ENCODE measurements at places on chromosomes 2 and 18.

- peak; percentile 97 for DNase-seq
Observed at GRCh38 chr2:216498379-216499352, at the start of gene RPL37A. RPL37A (plus strand) TSS chr2:216498844; CDS start chr2:216498875, 31 bp downstream.

GRCh38 chr2:53087874-53088461 is 679.6 kb upstream of the CHAC2 start:
- no peak for DNase-seq

DNA sequence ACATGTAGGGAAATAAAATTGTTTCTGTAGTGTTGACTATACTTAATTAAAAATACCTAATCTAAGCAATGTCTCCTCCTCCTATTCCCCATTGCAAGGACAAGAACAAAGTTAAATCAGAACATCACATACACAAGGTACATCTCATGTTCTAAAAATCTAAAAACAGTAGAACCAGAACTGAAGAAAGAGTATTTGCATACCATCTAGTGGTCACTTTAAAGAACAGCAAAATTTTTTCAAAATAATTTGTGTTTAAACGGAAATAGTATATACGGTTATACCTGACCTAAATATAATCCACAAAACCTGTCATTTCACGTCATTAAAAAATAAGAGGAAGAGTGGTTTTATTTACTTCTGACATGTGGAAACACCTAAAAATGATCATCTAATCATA is 294.3 kb upstream of the KCNH7 start:
- DNase-seq, result peak; percentile 3

GRCh38 chr2:189370719-189371118 is 70.6 kb upstream of the WDR75 start:
- DNase-seq, result peak; percentile 92

DNA sequence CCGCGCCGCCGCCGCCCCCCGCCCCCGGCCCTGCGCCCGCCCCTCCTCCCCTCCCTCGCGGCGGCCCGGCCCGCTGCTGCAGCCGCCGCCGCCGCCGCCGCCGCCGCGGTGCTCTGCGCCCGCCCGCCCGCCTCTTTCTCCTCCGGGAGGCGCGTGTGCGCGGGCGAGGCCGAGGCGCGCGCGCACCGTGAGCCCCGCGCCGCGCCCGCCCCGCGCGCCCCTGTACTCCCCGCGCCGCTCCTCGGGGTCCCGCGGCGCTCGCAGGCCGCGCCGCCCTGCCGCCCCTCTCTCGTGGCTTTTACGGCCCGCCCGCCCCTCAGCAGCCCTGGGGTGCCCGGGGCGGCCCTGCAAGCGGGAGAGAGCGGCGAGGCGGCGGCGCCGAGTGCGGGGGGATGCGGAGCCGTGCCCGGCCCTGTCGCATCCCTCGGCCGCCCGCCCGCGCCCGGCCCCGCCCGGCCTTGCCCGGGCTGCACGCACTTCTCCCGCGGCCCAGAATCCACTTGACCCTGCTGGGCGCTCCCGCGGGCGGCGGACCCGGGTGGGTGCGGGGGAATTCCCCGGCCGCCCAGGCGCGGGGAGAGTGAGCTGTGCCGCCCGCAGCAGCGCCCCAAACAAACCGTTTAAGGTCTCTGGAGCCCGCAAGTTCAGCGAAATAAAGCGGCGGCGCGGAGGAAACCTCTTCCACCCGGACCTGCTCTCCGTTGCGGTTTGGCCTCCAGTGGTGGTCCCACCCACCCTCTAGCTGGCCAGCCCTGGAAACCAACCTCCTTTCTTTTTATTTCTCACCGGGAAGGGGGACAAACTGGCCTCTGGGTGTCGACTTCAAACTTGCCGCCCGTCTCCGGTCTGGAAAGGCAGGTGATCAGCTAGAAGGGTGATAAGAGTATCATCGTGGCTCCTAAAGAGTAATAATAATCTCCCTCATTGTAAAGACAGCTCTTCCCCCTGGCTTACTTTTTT is 37.4 kb downstream of the AFF3 start:
- peak; percentile 55 for DNase-seq

GRCh38 chr2:197975931-197976519 is 171.6 kb downstream of the PLCL1 start:
- DNase-seq, result peak; percentile 16

DNA sequence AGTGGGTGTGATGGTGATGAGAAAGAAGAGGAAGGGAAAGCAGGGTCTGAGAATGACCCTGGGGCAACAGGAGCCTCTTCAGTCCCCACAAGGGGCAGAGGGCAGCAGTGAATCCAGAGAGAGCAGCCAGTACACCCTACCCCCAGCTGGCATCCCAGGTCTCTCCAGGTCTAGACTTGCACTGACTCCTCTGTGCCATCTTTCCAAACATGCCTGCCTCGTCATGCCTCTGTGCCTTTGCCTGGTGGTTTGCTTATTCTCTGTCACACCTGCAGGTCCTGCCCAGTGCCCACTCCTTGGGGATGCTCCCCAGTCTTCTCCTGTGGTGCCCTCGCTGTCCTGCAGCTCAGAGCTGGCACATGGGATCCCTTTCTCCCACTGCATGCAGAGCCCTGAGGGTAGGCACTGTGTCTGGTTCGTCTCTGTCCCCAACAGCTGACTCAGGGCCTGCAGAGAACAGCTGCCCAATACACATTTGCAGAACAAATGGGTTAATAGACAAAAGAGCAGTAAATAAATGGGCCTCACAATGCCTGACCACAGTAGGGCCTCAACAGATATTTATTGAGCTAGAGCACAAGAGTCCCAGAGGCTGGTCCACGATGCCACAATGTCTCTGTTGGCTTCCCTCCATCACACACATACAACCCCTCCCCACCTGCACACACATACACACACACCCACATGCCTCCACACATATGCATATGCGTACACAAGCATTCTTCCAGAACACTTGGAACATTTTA is 89.8 kb downstream of the HS1BP3 start:
- no peak for DNase-seq
